Myometrial cell (primary cell): ENCODE measurements at places on chromosomes 7 and 10. TPM values are rescaled to one million over a fixed set of nuclear protein-coding genes. Genes with fewer than 3 reads are reported as not detected.

Gene SPDYE1
- total RNA-seq: not detected in 2 replicates

Gene FAM241B
- 0.18 and 0.29 TPM in 2 replicates for total RNA-seq

Gene EZH2
- total RNA-seq: 7.8 and 11.8 TPM in 2 replicates

Gene THAP5
- total RNA-seq: 11.8 and 12.9 TPM in 2 replicates

Gene PLEKHS1
- not detected in 2 replicates for total RNA-seq

Gene NKX2-3
- total RNA-seq: not detected in 2 replicates

Gene INHBA
- total RNA-seq: 0.53 and 1.2 TPM in 2 replicates

Gene FAM25A
- total RNA-seq: not detected in 2 replicates

Gene HTR5A
- not detected in 2 replicates for total RNA-seq

Gene CFAP70
- 0.18 and 0.29 TPM in 2 replicates for total RNA-seq

Gene LRRC61
- 1.7 and 3.9 TPM in 2 replicates for total RNA-seq
